ENCODE measurements at places on chromosomes 7 and 10.

DNA sequence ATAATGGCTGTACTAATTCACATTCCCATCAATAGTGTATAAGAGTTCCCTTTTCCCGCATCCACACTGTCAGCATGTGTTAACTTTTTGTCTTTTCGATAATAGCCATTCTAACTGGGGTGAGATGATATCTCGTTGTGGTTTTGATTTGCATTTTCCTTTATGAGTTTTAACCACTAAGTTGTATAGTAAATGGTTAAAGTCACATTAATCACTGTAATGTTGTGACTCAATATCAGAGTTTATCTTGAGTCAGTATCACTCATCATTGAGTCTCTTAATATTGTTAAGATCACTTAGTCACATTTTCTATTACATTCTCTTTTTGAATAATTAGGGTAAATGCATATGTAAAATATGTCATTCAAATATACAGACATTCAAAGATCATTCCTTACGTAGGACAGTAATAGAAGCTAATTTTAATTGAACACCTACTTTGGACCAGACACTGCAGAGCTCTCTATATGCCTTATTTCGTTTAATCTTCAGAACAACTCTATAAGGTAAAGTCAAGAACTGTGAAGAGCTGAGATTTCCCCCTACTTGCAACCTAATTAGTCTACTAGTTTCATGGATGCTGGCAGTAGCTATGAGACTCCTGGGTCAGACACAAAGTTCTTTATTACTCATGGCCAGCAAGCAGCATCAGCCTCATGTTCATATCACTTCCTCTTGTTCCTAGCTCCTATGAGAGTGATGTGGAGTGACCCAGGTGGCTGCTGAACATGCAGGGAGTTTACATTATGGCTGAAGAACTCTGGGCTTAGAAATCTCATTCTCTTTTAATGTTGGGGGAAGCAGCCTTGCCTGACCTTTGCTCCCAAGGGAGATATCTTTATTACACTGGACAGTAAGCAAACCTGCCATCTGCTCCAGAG, 30.5 kb downstream of the CREB5 start:
- no peak for DNase-seq

GRCh38 chr10:83164156-83164555, 975.2 kb upstream of the GHITM start:
- DNase-seq: no peak

GRCh38 chr10:13485623-13486022, 43.2 kb downstream of the BEND7 start:
- no peak for DNase-seq

- no peak for DNase-seq
These were observed 5.4 kb downstream of the WDR86 start for GRCh38 chr7:151404216-151405011.

GRCh38 chr7:50121286-50121685, 28.2 kb upstream of the ZPBP start:
- DNase-seq: no peak
